ENCODE measurements at places on chromosomes 1 and 21.
A peak's percentile ranks its signal among the peaks of the same experiment; 100 is the strongest.

DNA sequence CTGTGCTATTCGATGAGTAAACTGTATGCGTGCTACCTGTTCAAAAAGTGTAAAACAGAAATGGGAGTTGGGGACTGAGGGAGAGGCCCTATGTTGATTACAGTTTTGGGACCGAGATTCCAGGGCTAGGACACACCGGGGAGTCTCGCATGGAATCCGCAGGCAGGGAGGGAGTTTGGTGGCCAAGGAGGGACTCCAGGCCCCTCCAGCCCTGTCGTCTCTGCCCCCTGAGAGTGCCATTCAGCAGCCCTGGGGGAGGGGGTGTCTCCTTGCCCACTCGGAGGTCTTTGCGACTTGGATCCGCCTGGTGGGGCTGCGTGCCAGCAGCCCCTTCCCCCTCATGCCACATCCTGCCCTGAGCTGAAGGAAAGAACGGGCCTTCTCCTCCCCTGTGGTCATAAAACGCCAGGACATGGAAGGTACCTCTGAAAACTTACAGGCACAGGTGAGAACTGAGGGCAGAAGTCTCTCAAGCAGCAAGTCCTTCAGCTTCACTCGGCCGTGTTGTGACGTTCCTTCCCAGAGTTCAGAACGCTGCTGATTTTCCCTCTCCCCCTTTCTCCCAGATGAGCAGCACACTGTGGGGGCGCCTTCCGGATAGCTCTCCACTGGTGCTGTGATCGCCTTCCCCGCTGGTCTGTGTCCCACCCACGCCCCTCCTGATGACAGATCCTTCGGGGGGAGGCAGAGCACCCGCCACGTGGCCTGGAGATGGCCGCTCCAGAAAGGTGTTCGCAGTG is 141.4 kb downstream of the PEX14 start:
- DNase-seq = no peak

DNA sequence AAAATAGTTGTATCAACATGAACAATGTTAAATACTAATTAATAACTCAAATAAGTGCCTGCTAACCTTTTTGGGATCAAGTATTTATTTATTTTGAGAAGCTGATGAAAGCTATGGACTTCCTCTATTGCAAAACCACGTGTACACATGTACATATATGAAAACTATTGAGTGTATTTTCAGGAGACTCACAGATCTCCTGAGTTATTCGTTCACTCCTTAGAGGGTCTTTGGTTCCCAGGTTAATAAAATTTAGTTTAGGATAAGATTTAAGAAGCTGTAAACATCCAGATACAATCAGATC is 130.5 kb downstream of the DISC1 start:
- DNase-seq = no peak

DNA sequence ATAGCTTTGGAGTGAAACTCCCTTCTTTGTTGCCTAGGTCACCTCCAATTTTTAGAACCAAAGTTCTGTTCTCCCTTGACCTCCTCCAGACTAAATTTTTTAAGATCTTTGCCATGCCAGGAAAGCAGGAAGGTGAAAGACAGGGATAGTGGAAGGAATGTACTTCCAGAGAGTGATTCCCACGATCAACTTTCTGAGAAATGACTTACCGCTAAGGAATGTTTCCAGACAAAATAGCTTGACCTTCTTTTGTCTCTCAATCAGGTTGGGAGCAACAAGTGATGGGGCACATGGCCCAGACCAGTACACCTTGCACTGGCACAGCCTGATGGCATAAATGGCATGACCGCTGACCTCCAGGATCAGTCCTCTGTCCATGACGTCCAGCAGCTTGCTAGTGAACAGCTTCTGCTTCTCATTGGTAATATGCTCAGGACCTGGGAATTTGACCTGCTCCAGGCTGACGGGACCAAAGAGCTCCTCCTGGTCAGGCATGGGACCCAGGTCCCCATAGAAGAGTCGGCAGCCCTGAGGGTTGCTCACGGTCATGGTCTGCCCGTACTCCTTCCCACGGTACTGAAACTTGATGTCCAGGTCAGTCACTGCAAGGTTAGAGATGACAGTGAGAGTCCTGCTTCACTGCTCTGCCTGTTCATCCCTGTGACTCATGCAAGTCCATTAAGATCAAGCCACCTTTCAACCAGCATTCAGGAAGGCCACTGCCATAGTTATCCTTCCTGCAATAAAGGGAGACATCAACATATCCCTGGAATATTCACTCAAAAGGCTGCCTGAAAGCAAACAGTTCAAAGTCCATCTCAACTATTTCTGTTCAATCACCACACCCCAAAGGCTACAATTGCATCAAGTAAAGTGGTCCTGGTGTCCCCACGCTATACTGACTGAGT is 6.2 kb upstream of the C1orf74 start:
- DNase-seq = no peak

DNA sequence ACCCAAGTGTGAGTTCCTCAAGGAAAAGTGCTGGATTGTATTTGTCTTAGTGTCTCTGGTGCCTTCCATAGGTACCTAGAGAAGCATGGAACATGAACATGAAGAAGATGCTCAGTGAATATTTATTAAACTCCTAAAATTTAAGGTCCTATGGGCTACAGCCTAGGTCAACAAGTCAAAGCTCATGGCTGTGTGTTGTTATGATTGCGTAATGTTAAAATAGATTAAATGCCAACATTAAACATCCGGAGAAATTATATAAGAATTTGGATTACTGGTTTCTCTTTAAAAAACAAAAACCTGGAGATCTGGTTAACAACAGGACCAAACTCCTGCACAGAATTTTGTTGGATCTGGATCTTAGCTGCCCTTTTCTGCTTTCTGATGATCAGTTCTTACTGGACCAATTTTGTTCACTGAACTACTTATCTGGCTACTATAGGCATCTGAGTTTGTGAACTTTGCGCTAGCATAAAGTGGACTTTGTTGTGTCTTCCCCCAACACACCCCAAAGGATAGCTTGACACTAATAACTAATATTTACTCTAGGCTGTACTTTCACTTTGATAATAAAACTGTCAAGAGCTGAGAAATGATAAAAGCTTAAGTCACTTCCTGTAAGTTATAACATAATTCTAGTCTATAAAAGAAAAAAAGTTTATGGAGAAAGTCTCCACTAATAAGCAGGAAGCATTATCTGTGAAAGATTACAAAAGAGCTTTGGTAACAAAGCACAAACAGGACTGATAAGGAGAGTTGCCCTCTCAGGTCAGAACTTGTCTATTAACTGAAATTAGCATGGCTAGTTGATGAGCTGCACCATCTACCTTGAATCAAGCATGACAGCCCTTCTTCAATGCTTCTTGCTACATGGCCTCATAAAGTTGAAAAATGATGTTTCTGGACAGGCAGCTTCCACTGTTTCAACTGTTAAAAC is 20.7 kb downstream of the F5 start:
- no peak for DNase-seq

- peak; percentile 32 for DNase-seq
Measured at GRCh38 chr1:6601923-6602668, 573 bp downstream of the KLHL21 start.

DNA sequence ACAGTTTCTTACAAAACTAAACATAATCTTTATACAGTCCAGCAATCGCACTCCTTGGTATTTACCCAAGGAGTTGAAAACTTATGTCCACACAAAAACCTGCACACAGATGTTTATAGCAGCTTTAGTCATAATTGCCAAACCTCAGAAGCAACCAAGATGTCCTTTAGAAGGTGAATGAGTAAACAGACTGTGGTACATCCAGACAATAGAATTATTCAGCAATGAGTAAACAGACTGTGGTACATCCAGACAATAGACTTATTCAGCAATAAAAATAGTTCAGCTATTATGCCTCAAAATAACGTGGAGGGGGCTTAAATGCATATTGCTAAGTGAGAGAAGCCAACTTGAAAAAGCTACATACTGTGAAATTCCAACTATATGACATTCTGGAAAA is 87.0 kb upstream of the GALNT2 start:
- DNase-seq = no peak

Data from stimulated activated naive CD4-positive, alpha-beta T cell treated with Interleukin-2 at 50 U/mL for 16 hours (primary cell).